A549 treated with CORT108297 at 1 μM for 4 hours (cell line): ENCODE measurements at places on chromosomes 12 and 14. TPM values are rescaled to one million over a fixed set of nuclear protein-coding genes. Genes with fewer than 3 reads are reported as not detected.

KSR2 gene
- 0.48 to 0.53 TPM (median 0.50 TPM) in 5 replicates for total RNA-seq

INF2 gene
- 85.3 to 150 TPM (median 145 TPM) in 5 replicates for total RNA-seq

RBMS2 gene
- 10.8 to 17.4 TPM (median 13.0 TPM) in 5 replicates for total RNA-seq

MUCL1 gene
- not detected in 5 replicates for total RNA-seq

RDH11 gene
- total RNA-seq = 60.2 to 63.0 TPM (median 60.9 TPM) in 5 replicates

RTN1 gene
- total RNA-seq = 0.02 to 0.06 TPM in 2 of 5 replicates, not detected in the others

OR11H12 gene
- not detected in 5 replicates for total RNA-seq

CLEC4E gene
- 0.27 to 0.47 TPM (median 0.36 TPM) in 4 of 5 replicates, not detected in the other for total RNA-seq

C14orf180 gene
- not detected in 5 replicates for total RNA-seq

STRAP gene
- total RNA-seq = 185 to 214 TPM (median 189 TPM) in 5 replicates
